ENCODE measurements at places on chromosomes 2 and 18.

DNA sequence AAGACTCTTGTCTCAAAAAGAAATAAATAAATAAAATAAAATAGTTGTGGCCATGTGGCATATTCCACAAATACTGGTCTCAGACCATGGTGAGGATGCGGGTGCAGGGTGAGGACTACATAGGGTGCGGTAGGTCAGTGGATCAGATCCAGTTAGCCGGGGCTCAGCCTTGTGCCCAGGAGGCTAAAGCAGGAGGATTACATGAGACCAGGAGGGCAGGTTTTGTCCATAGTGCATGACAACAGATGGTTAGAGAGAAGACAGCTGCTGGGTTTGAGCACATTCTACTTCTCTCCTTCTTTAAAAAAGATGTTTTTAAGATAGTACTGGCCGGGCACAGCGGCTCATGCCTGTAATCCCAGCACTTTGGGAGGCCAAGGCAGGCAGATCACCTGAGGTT, 12.8 kb upstream of the PSD4 start:
- no peaks in the 10 kb centered on the region for H3K27me3 ChIP-seq
- no peaks in the 10 kb centered on the region for H3K4me1 ChIP-seq
- no peak for DNase-seq
- H3K4me3 ChIP-seq, result no peak overlapping the region
- H3K36me3 ChIP-seq, result no peaks in the 10 kb centered on the region

DNA sequence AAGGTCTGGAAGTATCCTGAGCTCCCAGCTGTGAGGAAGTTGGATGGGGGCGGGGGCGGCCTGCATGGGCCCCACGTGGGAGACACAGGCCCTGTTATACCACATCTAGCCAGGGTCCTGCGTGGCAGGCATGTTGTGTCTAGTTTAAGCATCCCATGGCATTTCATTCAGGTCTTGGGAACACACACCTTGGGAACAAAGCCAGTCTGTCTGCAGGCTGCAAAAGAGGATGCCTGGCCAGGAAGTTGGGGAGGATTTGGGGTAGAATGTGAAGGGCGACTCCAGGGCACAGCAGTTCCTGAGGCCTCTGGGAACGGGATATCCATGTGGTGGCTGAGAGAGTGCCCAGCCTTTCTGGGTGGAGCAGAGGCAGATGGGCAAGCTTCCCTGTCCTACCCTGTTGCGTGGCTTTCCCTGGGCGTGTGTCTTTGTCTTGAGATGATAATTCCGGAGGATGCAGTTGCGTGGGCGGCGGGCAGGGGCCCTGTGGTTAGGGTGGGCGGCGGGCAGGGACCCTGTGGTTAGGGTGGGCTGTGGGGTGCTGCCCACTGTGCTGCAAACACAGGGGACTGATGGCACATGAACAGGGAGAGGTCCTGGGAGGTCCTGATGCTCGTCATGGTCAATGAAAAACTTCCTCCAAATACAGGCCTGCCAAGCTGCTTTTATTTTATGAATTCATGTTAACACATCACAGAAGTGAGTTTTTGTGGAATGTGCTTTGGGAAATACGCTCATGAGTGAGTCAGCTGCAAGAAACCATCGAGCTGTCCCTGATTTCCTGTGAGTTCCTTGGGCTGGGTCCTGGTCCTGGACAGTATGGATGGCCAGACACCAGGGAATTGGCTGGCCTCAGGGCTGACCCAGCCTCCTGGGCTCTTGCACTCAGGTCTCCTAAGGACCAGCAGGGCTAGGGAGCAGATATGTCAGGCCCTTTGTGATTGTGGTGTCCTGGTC, 90.0 kb upstream of the HS6ST1 start:
- no peak overlapping the region for H3K4me3 ChIP-seq
- H3K36me3 ChIP-seq, result no peaks in the 10 kb centered on the region
- no peaks in the 10 kb centered on the region for H3K27me3 ChIP-seq
- no peak for DNase-seq
- no peak overlapping the region for H3K27ac ChIP-seq

DNA sequence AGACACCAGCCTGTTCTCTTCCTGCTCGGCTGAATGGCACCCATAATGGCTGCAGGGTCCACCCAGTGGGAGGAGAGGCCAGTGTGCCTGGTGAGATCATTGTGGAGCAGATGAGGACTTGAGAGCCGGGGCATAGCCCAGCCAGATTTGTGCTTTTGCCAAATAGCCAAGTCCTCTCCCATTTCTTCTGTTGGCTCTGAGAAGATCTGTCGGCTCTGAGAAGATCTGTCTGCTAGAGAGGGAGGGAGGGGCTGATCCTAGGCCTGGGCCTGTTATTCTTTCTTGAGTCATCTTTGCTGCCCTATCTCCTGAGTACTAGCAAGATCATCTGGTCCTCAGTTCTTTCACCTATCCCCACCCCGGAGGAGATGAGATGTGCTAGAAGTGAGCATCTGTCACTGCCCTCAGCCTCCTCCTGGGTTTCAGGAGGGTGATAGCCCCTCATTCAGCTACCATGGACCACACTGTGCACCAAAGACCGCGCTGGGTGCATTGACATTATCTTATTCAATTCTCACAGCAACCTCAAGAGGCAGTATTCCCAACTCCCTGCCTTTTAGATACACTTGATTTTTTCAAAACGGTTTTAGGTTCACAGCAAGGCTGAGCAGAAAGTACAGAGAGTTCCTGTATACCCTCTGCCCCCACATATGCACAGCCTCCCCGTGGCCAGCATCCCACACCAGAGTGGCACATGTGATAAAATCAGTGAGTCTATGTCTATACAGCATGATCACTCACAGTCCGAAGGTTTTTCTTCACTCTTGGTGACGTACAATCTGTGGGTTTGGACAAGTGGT, 98.6 kb downstream of the CAPN13 start:
- no peaks in the 10 kb centered on the region for H3K27me3 ChIP-seq
- H3K4me1 ChIP-seq, result peaks cover 3% of the 10 kb centered on the region
- no peak for DNase-seq
- H3K27ac ChIP-seq, result no peak overlapping the region
- H3K4me3 ChIP-seq, result no peak overlapping the region

GRCh38 chr2:1601471-1602277, 142.6 kb downstream of the PXDN start:
- no peak for DNase-seq
- H3K36me3 ChIP-seq, result no peaks in the 10 kb centered on the region
- H3K4me1 ChIP-seq, result no peaks in the 10 kb centered on the region
- no peak overlapping the region for H3K4me3 ChIP-seq
- no peaks in the 10 kb centered on the region for H3K27me3 ChIP-seq
- H3K27ac ChIP-seq, result no peak overlapping the region

DNA sequence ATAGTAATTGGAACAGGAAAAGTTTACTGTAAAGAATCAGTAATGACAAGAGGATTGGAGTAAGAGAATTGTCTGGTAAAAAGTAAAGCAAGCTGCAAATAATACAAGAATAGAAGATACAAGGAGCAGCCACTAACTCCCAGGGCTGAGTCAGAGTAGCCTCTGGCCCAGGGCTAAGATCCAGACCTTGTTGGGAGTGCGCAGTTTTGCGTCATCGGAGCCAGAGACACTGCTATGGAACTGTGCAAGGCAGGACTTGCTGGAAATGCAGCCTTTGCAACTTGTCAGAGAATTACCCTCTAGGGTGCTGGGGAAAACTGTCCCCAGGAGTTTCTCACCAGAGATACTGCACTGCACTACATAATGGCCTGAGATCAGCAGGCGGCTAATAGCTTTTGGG, 135.2 kb downstream of the NYAP2 start:
- DNase-seq, result no peak
- H3K27me3 ChIP-seq, result no peaks in the 10 kb centered on the region
- no peaks in the 10 kb centered on the region for H3K4me1 ChIP-seq
- no peak overlapping the region for H3K4me3 ChIP-seq
- no peaks in the 10 kb centered on the region for H3K36me3 ChIP-seq
- no peak overlapping the region for H3K27ac ChIP-seq

- H3K27ac ChIP-seq, result no peak overlapping the region
- H3K27me3 ChIP-seq, result no peaks in the 10 kb centered on the region
- no peak for DNase-seq
- no peak overlapping the region for H3K4me3 ChIP-seq
- H3K36me3 ChIP-seq, result no peaks in the 10 kb centered on the region
- no peaks in the 10 kb centered on the region for H3K4me1 ChIP-seq
Observed at GRCh38 chr2:214542866-214543265, 132.0 kb downstream of the VWC2L start.

DNA sequence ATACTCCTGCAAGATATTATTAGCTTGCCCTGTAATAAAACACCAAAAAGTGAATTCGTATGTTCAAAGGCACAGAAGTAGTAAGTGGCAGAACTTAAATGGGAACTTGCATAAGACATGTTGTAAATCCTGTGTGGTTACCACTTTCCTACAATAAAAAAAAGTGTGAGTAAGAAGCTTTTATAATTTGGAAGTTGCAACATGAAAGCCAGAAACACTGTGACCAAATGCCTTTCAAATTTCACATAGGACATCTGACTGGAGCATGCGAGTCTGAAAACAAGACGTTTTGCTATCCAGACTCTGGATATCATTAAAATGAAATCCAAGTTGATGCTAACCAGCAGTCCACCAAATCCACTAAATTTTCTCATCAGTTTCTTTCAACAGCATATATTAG, 886.2 kb upstream of the NRXN1 start:
- H3K27me3 ChIP-seq, result no peaks in the 10 kb centered on the region
- H3K36me3 ChIP-seq, result no peaks in the 10 kb centered on the region
- no peak overlapping the region for H3K4me3 ChIP-seq
- no peak for DNase-seq

- no peak overlapping the region for H3K27ac ChIP-seq
- H3K4me1 ChIP-seq, result no peaks in the 10 kb centered on the region
- H3K4me3 ChIP-seq, result no peak overlapping the region
- no peaks in the 10 kb centered on the region for H3K27me3 ChIP-seq
- no peak for DNase-seq
- H3K36me3 ChIP-seq, result no peaks in the 10 kb centered on the region
Observed at GRCh38 chr2:155266583-155266982, 568.1 kb downstream of the KCNJ3 start.

DNA sequence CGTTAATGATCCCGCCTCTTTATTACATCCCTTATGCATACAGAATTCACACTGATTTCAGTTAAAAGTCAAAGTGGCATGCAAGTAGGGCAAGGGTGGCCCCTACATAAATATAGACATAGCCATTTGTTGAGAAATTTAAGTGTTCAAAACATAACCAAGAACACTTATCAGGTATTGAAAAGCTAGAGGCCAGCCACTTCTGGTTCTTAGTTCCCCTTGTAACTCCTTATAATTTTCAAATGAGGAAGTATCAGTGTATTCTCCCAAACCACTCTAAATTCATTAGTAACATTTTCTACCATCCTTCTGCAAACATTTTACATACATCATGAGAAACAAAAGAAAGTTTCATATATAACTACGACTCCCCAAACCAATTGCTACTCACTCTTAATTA, 5.8 kb upstream of the ARL5A start:
- H3K27ac ChIP-seq, result no peak overlapping the region
- DNase-seq, result no peak
- H3K36me3 ChIP-seq, result no peaks in the 10 kb centered on the region
- no peak overlapping the region for H3K4me3 ChIP-seq
- no peaks in the 10 kb centered on the region for H3K27me3 ChIP-seq
- no peaks in the 10 kb centered on the region for H3K4me1 ChIP-seq

DNA sequence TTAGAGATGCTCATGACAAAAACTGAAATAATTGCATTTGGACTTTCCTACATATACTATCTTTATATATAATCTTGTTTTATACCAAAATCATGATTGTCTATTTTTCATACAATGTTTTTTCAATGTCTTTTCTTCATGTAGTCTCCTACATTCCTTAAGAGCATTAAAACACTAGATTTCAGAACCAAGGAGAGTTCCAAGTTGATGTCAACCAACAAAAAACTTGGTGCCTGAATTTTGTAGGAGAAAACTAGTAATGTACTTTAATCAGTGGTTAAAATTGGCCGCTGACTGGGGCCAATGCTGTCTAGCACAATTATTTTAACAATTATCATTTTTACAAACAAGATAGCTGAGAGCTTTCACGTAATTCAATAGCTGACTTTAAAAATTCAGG, 678.8 kb downstream of the DCC start:
- H3K4me3 ChIP-seq, result no peak overlapping the region
- H3K27ac ChIP-seq, result no peak overlapping the region
- DNase-seq, result no peak
- no peaks in the 10 kb centered on the region for H3K27me3 ChIP-seq
- no peaks in the 10 kb centered on the region for H3K4me1 ChIP-seq

DNA sequence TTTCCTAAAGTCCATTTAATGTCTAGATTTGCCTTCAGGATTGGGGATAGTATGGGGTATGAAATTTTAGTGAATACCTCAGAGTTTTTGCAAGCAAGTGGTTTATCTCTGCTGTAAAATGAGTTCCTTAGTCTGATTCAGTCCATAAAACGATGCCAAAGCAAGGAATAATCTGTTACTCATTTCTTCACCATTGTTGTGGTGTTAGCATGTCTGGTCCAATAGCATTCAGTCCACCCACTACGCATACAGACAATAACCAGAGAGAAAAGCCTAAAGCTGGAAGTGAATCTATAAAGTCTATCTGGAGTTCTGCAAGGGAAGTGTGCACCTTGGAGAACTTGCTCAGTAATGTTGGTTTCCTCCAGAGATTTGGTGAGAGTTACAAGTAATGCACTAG, 12.9 kb upstream of the DPP4 start:
- no peaks in the 10 kb centered on the region for H3K27me3 ChIP-seq
- no peak overlapping the region for H3K27ac ChIP-seq
- no peaks in the 10 kb centered on the region for H3K36me3 ChIP-seq
- no peak overlapping the region for H3K4me3 ChIP-seq
- DNase-seq, result no peak
